Stimulated activated CD8-positive, alpha-beta memory T cell treated with anti-CD3 and anti-CD28 coated beads, Interleukin-7, amount 100 ng/mL, for 1 hour (primary cell): ENCODE measurements at places on chromosomes 7 and 10.

GRCh38 chr10:95214793-95215192, 20.8 kb downstream of the ACSM6 start:
- no peak for DNase-seq

DNA sequence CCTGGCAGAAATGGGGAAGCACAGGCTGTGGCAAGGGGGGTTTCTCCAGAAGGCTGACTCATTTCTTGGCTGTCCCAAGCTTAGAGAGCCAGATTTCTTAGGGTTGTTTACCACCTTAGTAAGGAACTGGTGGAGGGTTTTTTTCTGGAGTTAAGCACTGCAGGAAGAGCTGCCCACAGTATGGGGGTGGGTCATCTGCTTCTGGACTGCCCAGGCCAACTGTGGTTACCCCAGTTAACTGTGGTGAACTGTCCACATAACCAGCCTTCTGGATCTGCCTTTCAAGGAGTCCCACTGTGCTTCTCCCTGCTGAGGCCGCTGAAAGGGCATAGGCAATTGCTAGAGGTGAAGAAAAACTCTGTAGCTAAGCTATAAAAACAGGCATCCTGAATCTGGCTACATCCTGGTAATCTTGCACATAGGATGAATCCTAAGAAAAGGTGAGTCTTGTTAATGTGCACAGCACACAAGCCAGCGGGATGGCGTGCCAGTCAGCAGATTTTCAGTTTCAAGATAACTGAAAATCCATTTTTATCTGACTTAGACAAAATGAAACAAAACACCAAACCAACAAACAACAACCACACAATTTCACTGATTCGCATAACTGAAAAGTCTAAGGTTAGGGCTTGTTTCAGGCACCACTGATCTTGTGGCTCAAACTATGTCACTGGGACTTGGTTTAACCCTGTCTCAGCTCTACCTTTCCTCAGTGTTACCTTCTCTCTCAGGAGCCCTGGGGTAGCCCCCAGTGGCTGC, 21.6 kb upstream of the TSPAN33 start:
- DNase-seq, result no peak

- no peak for DNase-seq
Measured at GRCh38 chr10:132458071-132458585, 61.1 kb downstream of the PWWP2B start.

DNA sequence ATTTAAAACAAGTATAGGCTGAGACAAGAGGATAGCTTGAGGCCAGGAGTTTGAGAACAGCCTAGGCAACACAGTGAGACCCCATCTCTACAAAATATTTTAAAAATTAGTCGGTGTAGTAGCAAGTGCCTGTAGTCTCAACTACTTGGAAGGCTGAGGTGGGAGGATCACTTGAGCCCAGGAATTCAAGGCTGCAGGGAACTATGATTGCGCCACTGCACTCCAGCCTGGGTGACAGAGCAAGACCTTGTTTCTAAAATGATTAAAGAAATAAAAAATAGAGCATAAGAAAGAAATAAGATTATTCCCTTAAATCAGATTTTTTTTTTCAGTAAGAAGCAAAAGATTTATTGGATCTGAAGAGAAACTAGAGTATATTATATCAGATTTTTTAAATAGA, 11.7 kb downstream of the LRRC20 start:
- DNase-seq, result no peak

DNA sequence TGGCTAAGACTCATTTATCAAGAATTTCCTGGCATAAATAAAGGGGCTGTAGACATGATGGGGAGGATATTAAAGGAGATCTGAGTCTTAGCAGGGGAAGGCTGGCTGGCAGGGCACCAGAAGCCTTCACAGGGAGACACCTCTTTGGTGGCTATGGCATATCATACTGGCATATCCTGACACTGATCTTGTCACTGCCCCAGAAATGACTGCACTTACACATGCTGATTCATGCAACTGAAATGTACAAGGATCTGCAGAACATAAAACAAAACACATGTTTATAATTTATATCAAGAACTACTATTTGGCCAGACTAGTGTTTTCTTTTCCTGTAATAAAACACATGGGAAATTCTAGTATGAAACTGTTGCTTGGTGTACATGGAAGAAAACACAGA, 5.5 kb upstream of the LIPN start:
- DNase-seq, result no peak

DNA sequence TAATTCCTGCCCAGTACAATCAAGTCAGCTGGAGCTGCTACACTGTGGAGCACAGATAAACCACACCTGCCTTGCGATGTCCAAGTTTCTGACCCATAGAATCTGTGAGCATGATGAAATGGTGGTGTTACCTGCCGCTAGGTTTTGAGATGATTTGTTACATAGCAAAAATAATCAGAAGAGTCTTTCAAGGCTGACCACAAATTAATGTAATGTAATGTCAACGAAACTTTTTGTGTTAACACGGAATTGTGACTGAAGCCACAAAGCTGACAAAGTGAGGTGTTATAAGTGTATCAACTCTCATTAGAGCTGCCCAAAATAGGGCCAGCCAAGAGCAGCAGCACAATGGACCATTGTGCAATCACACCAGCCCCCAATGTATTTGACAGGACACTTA, 75.7 kb downstream of the AHR start:
- DNase-seq, result no peak

DNA sequence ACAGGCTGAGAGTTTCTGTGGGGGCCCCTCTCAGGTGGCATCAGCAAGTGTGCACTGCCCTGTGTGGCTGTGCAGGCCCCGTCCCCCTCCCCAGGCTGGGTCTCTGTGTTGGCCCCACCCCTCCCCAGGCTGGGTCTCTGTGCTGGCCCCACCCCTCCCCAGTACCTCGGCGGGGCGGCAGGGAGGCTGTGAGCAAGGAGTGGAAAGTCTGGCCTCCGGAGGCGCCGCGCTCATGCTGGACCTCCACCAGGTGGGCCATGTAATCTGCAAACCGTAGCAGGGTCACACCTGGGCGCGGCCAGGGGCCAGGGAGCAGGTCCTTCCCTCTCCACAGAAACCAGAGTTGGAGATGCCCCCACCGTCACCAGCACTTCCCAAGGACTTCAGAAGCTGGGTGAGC, 21.4 kb upstream of the MICALL2 start:
- no peak for DNase-seq

DNA sequence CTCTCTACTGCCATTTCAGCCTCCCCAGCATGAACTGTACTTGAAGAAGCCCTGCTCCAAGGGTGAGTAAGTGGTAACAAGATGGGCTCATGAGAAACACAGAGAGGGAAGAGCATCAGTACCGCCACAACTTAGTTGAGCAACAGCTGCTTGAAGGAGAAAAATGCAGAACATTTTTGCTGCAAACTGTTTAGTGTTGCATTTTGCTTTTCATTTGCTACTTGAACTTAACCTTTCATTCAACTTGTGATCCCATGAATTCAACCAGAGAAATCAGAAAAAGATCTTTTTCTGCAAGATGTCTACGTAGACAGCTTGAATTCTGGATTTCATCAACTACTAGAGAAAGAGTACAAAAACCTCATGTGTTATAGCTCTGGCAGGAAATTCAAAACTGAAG, 40.7 kb downstream of the ANK3 start:
- DNase-seq, result no peak

GRCh38 chr10:89810908-89811525, 109.6 kb downstream of the KIF20B start:
- no peak for DNase-seq

GRCh38 chr7:133934262-133934976, 192.7 kb upstream of the LRGUK start:
- no peak for DNase-seq

DNA sequence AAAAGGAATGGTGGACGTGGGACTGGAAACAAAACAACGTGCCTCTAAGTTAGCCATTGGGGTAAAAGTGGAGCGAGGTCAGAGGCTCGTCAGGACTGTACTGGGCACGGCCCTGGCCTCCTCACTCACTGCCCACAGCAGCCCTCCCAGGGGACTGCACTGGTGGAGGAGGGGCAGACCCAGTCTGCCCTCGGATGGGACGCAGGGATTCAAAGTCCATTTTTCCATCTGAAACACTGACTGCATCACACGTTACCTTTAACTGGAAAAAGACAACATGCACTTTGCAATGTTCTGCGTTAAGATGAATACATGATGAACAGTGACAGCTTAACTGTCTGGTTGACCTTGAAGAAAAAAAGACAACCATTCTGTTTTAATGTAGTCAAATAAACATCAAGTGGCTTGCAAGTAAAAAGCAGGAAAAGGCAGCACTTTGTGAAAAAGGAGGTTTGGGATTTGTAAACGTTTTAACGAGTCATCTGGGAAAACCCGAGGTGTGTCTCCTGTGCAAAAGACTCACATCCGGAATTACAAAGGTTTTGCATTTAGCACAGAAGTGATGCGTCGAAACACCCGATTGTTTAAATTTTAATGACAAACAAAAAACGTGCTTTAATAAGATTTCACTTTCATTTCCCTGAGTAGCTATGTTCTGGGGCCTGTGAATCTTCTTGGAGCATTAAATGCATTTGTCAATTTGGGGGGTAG, 18.8 kb downstream of the KLF6 start:
- DNase-seq, result no peak

- no peak for DNase-seq
Measured at GRCh38 chr7:149853157-149853556, 15.0 kb downstream of the ZNF862 start.

DNA sequence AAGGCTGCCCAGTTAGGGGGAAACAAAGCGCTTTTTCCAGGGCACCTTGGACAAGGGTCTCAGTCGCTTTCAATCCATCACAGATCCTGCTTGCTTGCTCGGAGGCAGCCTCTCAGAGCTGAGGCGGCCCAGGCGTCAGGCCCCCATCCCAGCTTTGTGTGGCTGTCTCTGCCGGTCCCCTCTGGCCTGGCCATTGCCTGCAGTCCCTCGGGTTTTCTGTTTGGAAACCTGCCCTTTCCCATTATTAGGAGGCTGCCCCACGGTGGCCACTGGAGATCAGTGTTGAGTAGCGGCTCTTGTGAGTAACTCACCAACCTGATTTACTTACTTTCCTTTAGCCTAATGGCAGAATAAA, 216.1 kb downstream of the GLRX3 start:
- DNase-seq, result no peak

- DNase-seq, result no peak
Measured at GRCh38 chr10:88499569-88500470, 83.3 kb downstream of the RNLS start.

- no peak for DNase-seq
Measured at GRCh38 chr10:386771-387592, 251.7 kb downstream of the ZMYND11 start.

DNA sequence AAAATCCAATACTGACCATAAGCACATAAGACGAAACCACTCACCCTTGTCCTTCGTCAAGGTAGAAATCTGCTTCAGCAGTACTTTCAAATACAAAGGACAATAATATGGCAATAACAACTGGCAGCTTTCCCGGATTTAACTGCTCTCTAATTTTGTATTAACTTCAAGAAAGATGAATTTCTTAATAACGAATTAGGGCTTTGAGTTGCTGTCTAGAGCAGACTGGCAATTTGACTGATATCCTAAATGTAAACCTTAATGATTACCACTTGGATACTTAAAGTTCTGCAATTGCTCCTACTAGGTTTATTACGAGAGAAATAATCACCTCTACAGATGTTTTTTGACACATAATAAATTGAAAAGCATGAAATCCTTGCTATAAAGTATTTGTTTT, 418.7 kb downstream of the MAGI2 start:
- DNase-seq, result no peak

- DNase-seq, result no peak
Measured at GRCh38 chr7:44150466-44150832, 9.3 kb upstream of the MYL7 start.

DNA sequence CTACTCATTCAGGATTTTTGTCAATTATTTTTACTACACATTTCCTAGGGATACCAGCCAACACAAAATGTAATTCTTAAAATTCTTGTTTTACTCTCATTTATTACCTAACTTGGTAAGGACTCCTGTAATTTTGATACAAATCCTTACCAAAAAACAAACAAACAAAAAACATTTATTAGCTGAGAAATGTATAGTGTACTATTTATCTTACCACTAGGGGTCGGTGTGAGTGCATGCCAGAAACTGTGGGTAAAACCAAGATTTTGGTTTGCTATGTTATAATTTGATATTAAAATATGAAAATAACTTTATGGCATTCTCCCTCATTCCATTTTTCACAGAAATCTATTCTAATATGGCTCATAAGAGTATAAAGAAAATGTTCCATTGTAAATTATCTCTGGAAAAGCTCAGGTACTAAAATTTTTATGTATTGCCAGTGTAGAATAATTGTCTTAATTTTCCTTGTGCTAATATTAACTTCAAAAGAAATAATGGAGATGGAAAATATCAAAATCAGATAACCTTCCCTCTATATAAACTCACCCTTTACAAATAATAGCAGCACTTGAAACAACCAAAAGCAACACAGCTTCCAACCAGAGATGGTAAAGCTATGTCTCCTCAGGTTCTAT, 290.8 kb upstream of the PCDH15 start:
- no peak for DNase-seq

DNA sequence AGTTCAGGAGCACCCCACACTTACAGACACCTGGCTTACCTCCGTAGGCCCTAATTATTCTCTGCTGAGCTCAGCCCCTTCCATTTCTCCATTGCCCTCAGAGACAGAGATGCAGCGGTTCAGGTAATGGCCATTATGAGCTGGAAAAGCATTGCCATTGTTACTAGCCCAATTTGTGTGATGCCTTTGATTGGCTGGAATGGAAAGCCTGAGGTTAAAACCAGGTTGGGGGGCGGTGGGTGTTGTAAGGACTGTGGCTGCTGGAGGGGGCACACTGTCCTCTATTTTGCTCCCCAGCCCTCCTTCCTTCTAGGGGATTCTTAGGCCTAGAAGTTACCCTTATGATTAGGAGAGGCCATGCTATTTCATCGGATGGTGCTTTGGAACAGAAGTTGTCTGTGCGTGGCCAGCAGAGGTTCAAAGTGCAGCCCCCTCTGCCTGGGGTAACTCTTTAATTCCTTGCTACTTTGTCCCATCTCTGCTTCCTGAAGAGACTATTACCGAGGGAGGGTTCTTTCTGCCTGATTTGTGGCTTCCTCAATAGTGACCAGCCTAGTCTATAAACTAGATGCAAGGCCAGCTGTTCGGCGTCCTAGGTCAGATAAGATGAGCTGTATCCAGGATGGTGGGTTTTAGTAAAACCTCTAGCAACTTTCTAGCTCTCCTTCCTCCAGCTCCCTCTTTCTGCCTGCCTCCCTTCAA, 14.2 kb upstream of the ACSL5 start:
- no peak for DNase-seq

DNA sequence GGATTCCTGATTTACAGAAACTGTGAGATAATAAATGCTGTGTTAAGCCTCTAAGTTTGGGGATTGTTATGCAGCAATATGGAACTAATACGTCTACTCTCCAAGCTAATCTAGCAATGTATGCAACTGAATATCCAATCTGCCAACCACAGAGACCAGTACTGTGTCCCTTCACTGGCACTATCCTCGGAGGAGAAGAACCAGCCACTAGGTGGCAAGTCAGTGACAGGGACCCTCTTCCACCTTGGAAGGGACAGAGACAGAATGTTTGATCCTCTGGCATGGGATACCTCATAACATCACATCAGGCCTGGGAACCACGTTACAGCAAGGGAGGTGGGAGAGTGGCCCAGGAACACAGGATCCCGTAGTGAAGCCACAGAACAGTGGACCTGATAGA, 96.4 kb downstream of the CREM start:
- no peak for DNase-seq
